ENCODE measurements at places on chromosomes 1 and 21.

- no peak for DNase-seq
Observed at GRCh38 chr1:202197653-202198365, 4.2 kb downstream of the LGR6 start.

GRCh38 chr21:33406493-33406892 lies 3.3 kb downstream of the IFNGR2 start:
- no peak for DNase-seq

- no peak for DNase-seq
Observed at GRCh38 chr1:46804027-46804889, 5.4 kb downstream of the CYP4B1 start.

DNA sequence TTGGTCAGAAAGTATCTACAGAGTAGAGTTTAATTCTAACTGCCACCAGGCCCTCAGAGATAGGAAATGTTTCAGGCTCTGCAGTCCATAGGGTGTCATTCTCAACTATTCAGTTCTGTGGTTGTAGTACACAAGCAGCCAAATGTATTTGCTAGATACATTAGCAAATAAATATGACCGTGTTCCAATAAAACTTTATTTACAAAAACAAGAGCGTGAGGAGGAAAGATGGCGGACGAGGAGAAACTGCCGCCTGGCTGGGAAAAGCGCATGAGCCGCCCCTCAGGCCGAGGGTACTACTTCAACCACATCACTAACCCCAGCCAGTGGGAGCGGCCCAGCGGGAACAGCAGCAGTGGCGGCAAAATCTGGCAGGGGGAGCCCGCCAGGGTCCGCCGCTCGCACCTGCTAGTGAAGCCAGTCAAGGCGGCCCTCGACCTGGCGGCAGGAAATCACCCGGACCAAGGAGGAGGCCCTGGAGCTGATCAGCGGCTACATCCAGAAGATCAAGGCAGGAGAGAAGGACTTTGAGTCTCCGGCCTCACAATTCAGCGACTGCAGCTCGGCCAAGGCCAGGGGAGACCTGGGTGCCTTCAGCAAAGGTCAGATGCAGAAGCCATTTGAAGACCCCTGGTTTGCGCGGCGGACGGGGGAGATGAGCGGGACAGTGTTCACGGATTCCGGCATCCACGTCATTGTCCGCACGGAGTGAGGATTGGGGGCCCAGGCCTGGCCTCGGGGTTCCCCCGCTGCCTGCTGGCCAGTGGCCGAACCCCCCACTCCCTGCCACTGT lies 286.1 kb downstream of the LRRC40 start:
- DNase-seq = no peak

GRCh38 chr1:36161641-36162531 lies 5.9 kb downstream of the MAP7D1 start:
- DNase-seq = peak; percentile 34

DNA sequence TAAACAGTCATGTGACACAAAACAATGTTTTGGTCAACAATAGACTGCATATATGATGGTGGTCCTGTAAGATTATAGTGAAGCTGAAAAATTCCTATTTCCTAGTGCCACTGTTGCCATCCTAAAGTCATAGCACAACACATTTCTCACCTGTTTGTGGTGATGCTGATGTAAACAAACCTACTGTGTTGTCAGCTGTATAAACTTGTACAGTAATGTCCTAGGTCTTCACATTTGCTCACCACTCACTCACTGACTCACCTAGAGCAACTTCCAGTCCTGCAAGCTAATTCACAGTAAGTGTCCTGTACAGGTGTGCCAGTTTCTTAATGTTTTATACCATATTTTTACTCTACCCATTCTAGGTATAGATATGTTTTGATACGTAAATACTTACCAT lies 326.1 kb upstream of the USP24 start:
- no peak for DNase-seq

DNA sequence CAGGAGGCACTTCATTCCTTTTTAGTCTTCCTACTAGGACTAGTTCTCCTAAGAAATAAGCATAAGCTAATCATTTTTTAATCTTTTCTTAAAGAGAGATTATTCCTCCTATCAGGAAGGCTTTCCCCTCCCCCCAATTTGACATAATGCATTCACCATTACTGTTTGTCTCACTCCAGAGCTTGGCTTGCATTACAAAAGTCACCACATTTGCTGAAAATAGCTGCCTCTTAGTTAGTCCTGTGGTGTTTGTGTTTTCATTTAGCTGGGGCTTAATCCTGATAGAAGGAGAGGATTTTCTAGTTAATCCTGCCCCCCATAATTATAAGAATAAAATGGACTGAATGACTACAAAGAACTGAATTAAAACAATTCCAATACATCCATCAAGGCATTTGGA lies 307.1 kb upstream of the RRP15 start:
- DNase-seq = no peak

GRCh38 chr1:65432918-65433317 lies 12.4 kb downstream of the LEPR start:
- no peak for DNase-seq

DNA sequence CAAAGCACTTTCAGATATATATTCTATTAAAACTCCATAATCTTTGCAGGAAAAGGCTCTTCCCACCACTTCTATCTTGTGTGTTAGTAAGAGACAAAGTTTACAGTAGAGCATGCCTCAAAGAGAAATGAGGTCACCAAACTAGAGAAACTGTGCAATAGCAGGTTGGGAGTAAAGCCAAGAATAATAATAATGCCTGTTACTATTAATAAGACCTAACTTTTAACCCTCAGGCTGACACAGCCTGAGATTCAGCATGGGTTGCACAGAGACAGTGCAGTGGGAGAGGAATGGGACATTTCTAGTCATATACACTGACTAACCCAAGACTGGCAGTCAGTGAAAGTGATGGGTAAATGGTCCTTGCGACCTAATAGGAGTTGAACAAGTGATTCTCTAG lies 320.2 kb upstream of the NFIA start:
- no peak for DNase-seq

- DNase-seq = no peak
Observed at GRCh38 chr1:218479436-218480115, 134.4 kb downstream of the TGFB2 start.

DNA sequence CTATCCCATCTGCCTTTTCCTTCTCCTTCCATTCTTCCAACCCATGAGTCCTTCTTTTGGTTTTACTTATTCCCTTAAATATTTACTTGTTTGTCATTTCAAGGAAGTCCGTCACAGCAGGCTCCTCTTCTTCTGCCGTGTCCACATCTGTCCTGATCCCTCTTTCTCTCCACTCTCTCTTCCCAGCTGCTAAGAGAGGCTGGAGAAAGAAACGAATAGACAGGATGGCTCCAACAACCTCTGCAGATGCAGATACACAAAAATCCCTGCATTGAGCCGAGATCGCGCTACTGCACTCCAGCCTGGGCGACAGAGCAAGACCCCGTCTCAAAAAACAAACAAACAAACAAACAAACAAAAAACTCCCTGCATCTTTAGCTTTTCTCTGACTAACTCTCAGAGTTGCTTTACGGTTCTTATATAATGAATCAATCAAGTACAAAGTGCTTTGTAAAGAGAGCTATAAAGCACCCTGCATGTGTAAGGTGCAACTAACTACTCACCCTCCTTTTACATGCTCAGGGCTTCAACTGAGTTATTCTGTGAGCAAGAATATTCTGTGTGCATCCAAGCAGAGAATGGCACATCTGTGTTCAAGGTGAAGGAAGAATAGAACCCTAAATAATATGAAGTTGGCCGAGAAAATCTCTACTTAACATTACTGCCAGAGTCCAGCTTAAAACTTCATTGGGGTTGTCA lies 3.8 kb upstream of the SAMD13 start:
- DNase-seq = no peak

DNA sequence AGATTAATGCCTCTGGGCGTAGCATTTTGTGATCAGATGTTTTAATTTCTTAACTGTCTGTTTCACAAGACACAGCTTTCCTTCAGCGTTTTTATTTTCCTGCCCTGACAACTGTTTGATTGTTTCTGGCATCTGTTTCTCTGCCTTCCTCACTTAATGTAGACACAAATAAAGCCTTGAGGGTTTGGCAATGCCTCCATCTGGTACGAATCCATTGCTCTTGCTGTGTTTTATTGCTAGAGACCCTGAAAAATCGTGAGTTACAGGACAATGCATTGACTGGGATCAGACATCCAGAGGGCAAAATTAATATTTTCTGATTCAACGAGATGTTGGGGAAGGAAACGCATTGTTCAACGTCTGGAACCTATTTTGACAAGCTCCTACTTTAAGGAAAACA lies 363.5 kb downstream of the MRPL39 start:
- no peak for DNase-seq

GRCh38 chr1:98546319-98546718 lies 115.2 kb upstream of the SNX7 start:
- no peak for DNase-seq

- no peak for DNase-seq
Observed at GRCh38 chr1:173333581-173333980, 126.5 kb upstream of the TNFSF4 start.

- DNase-seq = no peak
Observed at GRCh38 chr21:33839806-33840205, 75.8 kb downstream of the ATP5PO start.

- no peak for DNase-seq
Observed at GRCh38 chr1:231420299-231420958, 1.7 kb downstream of the EGLN1 start.

GRCh38 chr1:78834201-78834741 lies 172.3 kb downstream of the ADGRL4 start:
- no peak for DNase-seq

GRCh38 chr1:93805027-93805610 lies 73.9 kb downstream of the DNTTIP2 start:
- DNase-seq = no peak

- DNase-seq = no peak
Observed at GRCh38 chr21:32186804-32187203, 92.0 kb downstream of the MIS18A start.

DNA sequence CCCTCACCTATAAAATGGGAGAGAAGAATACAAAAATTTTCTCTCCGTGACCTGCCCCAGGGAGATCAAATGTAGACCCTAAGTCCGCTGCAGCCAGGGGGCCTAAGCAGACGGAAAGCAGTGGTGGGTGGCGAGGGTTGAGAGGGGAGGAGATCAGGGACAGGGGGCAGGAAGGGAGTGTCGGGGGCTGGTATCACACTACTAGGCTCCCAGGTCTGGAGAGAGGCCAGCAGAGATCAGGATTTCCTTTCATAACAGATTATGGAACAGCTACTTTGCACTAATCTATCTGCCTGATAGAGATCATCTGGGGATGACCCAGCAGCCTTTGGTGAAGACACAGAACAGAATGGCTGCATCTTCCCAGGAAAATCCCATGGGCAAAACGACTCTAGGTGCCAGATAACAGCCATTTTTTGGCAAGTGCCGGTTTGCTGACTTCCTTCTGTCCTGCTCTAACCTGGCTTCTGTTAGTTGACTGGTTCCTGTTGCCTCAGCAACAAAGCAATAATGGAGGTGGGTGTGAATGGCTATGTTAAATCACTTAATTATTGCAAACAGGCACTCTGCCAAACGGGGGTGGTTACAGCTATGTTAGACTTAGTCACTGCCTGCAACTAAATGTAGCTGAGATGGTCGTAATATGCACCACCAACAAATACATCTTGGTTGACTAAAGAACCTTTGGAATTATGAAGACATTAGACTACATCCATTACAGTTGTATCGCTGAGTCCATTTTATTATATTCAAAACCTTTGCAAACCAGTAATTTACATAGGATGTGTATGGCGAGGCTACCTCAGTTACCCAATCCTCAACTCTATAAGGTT lies 30.0 kb upstream of the EPS8L3 start:
- DNase-seq = no peak

GRCh38 chr1:4752059-4752458 lies 97.7 kb downstream of the AJAP1 start:
- peak; percentile 8 for DNase-seq

DNA sequence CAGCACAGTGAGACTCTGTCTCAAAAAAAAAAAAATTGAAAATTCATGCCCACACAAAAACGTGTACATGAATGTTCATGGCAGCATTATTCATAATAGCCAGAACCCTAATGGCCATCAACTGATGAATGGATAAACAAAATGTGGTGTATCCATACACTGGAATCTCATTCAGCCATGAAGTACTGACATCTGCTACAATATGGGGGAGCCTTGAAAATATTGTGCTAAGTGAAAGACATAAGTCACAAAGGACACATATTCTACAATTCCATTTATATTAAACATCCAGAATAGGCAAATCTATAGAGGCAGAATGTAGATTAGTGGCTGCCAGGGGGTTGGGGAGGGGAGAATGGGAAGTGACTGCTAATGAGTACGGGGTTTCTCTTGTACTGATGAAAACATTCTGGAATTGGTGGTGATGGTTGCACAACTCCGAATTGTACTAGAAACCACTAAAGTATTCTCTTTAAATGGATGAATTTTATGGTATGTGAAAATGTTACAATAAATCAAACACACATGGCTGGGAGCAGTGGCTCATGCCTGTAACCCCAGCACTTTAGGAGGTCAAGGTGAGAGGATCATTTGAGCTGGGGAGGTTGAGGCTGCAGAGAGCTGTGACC lies 33.0 kb upstream of the KCNN3 start:
- no peak for DNase-seq

DNA sequence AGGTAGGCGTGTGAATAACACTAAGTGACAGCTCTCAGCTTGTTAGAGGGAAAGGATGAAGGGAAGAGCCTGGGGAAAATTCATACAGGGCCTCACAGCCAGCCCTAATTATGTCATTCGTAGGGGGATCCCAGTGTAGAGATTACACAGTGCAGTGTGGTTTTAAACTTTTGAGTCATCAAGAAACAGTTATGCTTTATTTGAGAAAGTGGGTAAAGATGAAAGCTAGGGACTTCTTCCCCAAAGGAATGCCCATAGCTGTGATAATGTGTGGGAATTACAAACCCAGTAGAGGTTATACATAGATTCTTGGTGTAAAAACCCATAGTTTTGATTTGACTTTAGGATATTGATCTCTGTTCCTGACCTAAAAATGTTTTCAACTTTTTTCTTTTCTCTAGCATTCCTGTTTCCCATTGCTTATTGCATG lies 1.9 kb downstream of the TTF2 start:
- no peak for DNase-seq

DNA sequence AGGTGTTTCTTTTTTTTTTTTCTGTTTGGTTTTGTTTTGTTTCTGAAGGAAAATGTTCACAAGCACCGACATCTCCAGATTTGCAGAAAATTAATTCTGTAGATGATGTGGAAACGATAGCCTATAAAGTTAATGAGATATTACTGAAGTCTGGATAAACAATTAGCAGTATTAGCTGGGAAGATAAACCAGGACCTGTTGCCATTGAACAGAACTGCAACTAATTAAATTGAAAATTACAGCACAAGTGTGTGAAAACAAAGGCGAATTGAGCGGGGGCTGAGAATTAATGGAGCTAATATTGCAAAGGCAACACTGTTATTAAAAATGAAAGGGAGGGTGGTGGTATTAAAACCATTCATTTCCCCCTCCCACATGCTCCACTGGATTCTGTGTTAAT lies 107.5 kb upstream of the AJAP1 start:
- no peak for DNase-seq

DNA sequence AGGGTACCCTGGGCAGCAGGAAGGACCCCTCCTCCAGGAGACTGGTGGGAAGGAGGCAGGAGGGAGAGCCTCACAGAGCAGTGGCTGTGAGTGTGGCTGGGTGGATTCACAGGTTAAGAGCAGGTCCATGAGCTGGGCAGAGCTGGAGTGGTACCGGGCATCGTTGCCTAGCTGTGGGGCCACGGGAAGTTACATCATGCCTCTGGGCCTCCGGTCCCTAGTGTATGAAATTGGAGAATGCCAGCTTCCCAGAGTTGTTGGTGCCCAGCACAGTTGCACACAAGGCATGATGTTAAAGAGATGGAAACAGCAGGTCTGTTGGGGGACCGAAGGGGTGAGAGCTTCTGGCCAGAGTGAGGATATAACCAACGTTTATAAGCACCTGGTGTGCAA lies 18.5 kb downstream of the FOXO6 start:
- no peak for DNase-seq

Data from nucleus accumbens (tissue), 56 donors.